ENCODE measurements at places on chromosomes 1 and 21.
A peak's percentile ranks its signal among the peaks of the same experiment; 100 is the strongest.

DNA sequence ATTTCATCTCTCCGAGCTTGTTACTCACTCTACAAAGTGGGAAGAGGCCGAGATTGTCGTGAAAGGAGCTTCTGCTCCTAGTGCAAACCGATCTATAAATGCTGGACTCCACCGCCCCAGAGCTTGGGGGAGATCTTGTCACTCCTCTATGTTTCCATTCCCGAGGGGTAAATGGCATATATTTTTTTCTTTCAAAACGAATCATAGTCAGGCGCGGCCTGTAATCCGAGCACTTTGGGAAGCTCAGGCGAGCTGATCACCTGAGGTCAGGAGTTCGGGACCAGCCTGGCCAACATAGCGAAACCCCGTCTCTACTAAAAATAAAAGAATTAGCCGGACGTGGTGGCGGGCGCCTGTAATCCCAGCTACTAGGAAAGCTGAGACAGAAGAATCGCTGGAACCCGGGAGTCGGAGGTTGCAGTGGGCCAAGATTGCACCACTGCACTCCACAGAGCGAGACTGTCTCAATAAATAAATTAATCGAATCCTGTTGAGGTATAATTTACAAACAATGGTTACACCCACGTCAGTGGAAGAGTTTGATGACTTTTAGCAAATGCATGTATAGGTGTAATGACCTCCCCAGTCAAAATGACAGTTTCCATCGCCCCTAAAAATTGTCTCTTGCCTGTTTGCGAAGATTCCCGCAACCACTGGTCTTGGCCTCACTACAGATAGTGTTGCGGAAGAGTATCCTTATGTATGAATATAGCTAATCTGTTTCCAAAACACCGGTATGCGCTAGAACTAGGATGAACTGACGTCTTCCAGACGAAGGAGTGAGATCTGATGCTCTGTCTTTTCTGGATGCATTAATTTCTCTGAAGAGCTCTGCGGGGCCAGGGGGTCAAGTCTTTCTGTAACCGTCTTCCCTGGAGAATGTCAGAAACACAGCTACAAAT, 840 bp upstream of the HEATR1 start:
- DNase-seq, result no peak

DNA sequence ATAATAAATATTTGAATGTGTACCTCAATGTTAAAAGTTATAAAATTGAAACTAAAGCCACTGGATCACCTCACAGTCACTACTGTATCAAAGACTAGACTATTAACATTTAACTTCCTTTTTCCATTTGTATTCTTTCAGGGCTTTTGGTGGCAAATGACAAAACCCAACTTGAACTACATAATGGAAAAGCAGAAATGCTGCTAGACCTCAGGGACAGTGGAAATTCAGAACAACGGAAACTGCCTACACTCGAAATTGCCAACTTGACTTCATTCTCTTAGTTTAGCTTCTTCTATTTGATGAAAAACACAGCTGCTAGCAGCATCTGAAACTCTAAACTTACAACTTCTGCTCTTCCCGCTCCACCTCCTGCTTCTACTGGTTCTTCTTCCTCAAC, 34.9 kb upstream of the NTNG1 start:
- no peak for DNase-seq

DNA sequence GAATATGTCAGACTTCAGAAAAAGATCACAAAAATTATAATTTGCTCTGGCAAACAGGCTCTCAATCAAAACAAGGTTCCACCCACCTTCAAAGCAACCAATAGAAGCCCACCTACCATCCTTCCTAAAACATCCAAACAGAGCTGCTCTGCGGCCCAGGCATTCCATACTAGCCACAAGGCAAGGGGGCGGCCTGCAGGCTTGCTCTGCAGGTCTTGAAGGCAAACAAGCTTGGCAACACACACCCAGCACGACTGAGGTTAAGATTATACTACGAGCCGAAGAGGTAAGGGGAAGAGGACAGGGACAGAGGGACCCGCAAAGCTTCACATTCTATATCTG, 207.3 kb downstream of the SLC45A1 start:
- peak; percentile 81 for DNase-seq

- peak; percentile 85 for DNase-seq
These were observed 18.4 kb upstream of the RPL11 start for GRCh38 chr1:23673086-23673813.

DNA sequence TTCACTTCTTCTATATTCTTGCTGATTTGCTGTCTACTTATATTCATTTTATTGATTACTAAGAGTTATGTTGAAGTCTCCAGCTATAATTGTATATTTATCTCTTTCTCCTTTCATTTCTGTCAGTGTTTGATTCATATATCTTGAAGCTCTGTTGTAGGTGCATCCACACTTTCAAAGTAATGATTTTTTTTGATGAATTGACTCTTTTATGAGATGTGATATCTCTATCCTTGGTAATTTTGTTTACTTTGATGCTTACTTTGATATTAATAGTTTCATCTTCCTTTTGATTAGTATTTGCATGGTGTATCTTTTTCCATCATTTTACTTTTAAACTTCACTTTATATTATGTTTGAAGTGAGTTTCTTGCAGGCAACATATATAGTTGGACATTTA, 110.8 kb downstream of the XPR1 start:
- DNase-seq, result no peak

- DNase-seq, result no peak
These were observed 19.1 kb upstream of the MRPS6 start for GRCh38 chr21:34054259-34054658.

DNA sequence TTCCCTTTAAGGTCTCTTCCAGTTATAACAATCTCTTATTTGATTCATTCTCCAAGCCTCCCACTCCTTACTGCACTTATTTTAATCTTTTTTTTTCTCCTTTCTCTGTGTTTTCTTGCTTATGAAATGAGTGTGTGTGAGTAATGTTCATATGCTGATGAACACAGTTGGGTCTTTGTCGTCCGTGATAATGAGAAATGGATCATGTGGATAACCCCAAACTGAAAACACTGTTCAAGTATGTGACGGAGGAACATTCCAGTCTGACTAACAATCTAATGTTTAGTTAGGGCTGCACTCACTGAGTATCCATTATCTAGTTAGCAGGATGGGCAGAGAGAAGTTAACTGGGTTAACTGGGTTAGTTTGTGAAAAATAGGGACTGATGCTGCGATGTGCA, 253.1 kb upstream of the DUSP10 start:
- DNase-seq, result no peak

DNA sequence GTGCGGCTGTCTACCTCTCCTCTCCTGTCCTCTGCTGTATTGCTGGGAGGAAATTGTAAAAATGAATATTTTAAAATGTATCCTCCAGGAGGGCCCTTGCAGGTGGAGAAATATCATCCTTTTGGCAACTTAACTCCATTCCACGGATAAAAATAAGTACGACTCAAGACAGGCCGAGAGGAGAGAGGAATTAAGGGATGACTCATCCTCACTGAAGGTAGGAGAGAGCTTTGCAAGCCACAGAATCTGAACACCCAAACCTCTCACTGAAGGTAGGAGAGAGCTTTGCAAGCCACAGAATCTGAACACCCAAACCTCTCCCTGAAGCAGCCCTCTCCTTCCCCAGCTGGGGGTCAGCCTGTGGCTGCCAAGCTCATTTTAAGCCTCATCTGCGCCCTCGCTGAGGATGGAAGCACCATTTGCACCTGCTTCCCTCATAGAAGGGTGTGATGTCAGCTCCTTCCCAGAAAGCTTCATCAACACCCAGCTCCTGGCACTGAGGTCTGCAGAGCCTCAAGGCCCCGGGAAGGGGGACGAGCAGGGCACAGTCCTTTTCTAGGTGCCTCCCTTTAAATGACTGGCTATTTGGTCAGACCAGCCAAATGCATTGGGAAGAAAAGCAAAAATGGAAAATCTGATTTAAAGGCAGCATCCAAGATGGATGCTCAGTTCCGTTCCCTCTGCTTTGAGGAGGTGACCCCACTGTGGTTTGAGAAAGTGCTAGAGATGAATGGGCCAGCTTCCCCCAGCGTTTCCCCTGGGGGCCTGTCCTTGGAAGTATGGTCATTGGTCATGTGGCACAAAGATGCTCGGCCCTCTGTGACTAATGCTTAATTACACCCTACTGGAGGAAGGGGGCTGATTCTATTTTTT, 12.9 kb upstream of the SELENON start:
- no peak for DNase-seq

GRCh38 chr1:6870571-6870970, 85.3 kb downstream of the CAMTA1 start:
- no peak for DNase-seq

Measured in GM23338 (cell line).